NCI-H1105 (cell line): ENCODE measurements at places on chromosomes 11 and 22.
A peak's percentile ranks its signal among the peaks of the same experiment; 100 is the strongest.

GRCh38 chr22:28656181-28656580 lies 23.5 kb downstream of the TTC28 start:
- DNase-seq = no peak

DNA sequence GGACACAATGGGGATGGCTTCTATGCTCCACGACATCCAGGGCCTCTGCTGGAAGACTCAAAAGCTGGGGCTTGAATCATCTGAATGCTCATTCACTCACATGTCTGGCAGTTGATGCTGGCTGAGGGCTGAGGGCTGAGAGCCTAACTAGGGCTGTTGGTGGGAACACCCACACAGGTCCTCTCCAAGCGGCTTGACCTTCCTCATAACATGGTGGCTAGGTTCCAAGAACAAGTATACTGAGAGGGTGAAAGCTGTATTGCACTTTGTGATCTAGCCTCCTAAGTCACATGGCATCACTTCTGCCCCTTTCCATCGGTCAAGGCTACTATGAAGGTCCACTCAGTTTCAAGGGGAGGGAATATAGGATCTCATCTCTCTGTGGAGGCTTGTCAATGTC lies 7.5 kb downstream of the TMEM151A start:
- no peak for DNase-seq

- no peak for DNase-seq
These were observed 11.7 kb upstream of the GLYATL1 start for GRCh38 chr11:58927393-58928106.

GRCh38 chr11:84437071-84437980 lies 1151.2 kb upstream of the CCDC90B start:
- DNase-seq = no peak

DNA sequence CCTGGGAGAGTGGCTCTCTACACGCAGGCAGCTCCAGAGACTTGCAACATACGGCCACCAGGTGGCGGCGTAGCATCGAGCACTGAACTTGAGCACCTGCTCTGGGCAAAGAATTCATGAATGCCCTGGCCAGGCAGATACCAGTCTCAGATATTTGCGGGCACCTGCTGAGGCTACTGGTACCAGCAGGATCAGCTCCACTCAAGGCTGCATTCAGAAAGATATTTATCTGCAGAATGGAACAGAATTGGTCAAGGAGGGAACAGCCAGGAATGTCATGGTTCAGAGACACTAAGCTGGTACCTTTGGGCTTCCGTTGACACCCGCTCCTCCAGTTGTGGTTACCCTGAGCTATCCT lies 10.8 kb upstream of the CCDC86 start:
- DNase-seq = peak; percentile 81

GRCh38 chr22:38398609-38399461 lies 56.2 kb downstream of the KCNJ4 start:
- peak; percentile 68 for DNase-seq

DNA sequence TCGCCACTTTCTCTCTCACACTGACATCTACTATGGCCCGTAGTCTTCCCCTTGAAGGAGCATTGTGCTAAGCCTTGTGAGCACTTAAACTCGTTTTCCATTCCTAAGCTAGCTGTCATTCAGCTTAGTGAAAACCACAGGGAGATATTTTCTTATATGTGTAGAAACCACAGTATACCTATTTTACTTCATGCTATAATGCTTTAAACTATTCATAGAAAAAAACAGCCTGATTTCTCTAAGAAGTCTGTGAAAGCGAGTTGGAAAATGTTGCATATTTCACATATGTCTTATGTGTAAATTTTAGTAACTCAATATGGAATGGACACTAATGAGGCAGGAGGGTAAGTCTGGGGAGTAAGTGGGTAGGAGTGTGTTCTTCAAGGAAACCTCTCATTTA lies 194.3 kb upstream of the CTSC start:
- no peak for DNase-seq

DNA sequence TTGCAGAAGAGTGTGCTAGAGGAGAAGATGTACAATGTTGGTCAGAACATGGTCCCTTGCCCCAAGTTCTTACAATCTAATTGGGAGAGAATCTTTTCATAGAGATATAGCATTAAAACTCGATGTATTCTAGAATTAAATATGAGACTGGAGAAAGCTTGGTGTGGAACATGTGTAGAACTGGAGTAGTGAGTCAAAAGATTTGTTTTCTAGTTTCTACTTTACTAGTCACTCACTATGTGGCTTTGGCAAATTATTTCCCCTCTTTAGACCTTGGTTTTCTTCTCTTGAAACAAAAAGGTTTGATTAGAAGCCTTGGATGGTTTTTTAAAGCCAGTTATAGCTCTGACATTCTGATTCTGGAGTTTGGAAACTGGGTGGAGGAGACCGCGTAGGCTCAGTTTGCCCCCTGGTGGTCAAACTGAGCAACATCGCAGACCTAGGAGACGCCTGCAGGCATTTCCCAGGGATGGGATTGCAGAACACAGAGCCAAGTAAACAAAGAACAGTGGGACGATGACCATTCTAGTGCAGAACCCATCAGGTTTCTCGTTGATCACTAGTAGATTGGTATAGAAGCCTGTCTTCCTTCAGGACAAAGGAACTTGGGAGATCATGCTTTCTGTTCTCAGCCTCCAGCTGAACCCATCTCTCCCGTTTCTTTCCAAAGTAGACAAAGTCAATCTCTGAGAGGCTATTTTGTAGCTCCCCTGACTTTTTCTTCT lies 8.5 kb upstream of the CHRDL2 start:
- DNase-seq = peak; percentile 5

- DNase-seq = peak; percentile 85
These were observed at the start of gene MSANTD2 for GRCh38 chr11:124800226-124800929. MSANTD2 (minus strand) TSS chr11:124800406; CDS start chr11:124800380, 26 bp downstream.

DNA sequence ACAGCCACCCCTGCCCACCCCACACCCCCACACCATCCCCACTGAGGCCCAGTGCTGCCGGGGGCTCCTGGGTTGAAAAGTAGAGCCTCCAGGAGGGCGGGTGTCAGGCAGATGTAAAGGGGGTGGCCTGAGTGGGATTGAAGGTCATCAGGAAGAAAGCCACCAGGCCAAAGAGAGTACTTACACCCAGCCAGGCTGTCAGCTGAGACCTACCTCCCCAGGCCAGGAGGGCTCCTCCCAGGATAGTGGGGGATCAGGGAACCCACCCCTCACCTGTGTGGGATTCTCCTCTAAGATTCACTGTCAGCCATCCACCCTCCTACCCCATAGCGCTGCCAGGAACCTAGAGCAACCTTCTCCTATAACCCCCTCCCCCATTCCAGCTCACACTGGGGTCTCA lies 17.2 kb upstream of the FCHSD2 start:
- DNase-seq = no peak

DNA sequence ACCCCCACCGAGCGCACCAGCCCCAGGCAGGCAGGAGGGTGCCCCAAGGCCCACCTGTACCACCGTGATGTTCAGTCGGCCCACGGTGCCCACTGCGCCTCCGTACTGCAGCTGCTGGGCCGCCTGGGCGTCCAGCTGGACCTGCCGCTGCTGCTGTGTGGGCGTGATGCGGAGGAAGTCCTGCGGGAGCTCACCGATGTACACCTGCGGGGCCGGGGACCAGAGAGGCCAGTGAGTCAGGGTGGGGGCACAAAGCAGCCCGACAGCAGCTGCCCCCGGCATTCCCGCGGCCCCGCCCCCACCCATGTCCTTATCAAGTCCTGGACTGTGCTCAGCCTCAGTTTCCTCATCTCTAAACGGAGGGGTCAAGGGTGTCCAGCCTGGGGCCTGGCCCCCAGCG lies 13.8 kb downstream of the TOLLIP start:
- no peak for DNase-seq

- peak; percentile 75 for DNase-seq
These were observed 71.7 kb downstream of the IGLL5 start for GRCh38 chr22:22959147-22959827.

DNA sequence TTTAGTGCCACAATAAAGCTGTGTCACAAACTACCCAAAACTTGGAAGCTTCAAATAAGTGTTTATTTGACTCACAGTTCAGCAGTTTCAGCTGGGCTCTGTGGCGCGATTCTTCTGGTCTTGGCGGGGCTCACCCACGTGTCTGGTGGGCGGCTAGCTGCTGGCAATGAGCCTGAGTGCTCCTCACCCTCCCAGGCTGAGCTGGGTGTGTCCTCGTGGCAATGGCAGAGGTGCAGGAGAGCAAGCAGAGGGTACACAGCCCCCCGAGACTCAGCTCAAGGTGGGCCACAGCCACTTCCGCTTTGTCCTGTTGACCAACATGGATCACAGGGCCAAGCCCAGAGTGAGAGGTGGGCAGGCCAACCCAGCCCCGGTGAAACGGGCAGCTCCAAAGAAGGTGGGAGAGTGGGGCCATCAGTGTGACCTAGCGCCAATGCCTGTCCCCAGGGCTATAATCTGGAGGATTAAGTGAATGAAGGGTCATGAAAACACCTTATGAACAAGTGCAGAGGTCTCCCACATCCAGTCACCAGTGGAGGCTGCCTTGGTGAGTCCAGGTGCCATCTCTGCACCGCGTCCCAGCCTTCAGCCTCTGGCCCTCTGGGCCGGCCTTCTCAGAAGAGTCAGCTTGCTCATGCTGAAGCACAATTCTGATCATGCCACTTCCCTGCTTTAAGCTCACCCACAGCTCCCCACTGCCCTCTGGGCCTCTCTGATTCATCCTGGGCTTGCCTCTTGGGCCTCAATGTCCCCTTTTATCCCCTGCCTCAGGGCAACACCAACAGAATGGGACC lies 74.6 kb upstream of the RTL6 start:
- no peak for DNase-seq

DNA sequence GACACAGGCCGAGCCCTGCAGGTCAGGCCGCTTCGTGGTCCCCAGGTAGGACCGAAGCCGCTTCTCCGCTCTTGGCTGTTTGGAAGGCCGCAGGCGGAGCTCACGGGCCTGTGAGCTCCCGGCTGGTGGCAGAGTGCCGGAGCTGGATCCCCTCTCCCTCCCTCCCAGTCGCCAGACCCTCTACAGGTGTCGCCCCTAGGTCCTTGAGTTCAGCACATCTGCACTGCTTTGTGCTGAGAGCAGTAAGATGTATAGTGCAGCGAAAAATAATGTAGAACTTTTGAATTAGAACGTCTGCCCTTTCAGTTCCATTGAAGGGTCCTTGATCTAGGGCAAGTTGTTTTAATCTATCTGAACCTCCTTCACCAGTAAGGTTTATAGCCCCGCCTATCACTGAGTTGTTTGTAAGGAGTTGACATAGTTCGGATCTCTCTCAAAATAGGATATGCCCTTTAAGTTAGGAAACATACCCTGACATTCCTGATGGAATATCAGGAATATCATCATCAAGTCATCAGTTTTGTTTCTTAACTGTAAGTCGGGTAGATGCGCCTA lies 419 bp downstream of the ANKRD49 start:
- no peak for DNase-seq

GRCh38 chr22:22207845-22208564 lies 36.6 kb upstream of the VPREB1 start:
- peak; percentile 12 for DNase-seq

GRCh38 chr11:3146612-3147256 lies 18.4 kb downstream of the OSBPL5 start:
- no peak for DNase-seq

- no peak for DNase-seq
These were observed 137.9 kb downstream of the CTTN start for GRCh38 chr11:70536051-70536877.

DNA sequence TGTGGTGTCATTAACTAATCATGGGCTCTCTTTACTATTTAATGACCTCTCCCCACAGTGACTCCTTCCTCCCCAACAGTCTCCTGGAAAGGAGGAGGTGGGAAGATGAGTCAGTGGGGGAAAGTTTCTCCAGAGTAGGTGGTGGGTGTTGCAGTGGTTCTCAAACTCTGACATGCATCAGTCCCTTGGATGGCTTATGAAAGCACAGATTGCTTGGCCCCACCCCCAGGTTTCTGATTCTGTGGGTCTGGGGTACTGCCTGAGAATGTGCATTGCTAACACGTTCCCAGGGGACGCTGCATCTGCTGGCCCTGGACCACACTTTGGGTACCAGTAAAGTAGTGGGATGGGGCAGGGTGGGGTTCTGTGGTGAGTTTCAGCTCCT lies 9.8 kb downstream of the CD82 start:
- DNase-seq = no peak

DNA sequence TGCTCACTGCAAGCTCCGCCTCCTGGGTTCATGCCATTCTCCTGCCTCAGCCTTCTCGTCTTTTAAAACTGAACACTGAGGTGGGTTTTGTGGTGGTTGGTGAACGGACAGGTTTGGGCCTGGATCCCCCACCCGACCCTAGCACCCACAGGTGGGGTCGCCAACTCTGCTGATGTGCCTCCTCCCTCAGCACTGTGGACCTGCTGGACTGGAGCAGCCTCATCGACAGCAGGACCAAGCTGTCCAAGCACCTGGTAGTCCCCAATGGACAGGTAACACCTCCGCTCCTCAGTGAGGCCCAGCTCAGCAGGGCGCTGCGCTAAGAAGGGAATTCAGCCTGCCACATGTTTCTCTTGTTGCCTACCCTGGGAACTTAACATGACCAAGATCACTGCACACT lies 15.2 kb downstream of the DGCR6L start:
- DNase-seq = no peak

DNA sequence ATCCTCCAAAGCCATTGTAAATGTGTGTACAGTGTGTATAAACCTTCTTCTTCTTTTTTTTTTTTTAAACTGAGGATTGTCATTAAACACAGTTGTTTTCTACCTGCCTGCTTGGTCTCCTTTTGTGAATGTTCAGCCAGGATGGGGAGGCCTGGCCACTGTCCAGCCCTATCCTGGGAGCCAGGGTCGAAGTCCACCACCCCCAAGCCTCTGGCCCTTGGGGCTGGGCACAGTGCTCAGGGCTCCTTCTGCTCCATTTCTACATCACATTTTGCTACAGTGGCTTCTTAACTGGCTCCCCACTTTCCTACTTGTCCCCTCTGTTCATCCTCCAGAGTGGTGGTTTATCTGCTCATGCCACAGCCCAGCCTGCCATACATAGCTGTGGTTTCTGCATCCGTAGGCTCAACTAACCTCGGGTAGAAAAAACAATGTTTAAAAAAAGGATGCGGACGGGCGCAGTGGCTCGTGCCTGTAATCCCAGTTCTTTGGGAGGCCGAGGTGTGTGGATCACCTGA lies 2.5 kb upstream of the SMARCB1 start:
- DNase-seq = no peak

- DNase-seq = no peak
These were observed 40.7 kb upstream of the RTL6 start for GRCh38 chr22:44538518-44539315.

GRCh38 chr11:93540337-93540736 lies 2.9 kb downstream of the SMCO4 start:
- DNase-seq = no peak
